Activated CD4-positive, alpha-beta T cell treated with anti-CD3 and anti-CD28 coated beads, Interleukin-2, amount 10 ng/mL, durations not matched to agents 24 days and 14 days (primary cell): ENCODE measurements at places on chromosomes 12 and 14. TPM values are rescaled to one million over a fixed set of nuclear protein-coding genes. Genes with fewer than 3 reads are reported as not detected.

NANOG gene
- total RNA-seq, result not detected in 2 replicates

CCDC38 gene
- not detected in 2 replicates for total RNA-seq

RNASE4 gene
- total RNA-seq, result 0.24 and 0.26 TPM in 2 replicates

OR4E2 gene
- not detected in 2 replicates for total RNA-seq

TEX52 gene
- 0.17 TPM in 1 of 2 replicates, not detected in the other for total RNA-seq

KRT7 gene
- 12.3 and 15.8 TPM in 2 replicates for total RNA-seq

KRT83 gene
- total RNA-seq, result not detected in 2 replicates
